Left kidney (tissue), 8 donors: ENCODE measurements at places on chromosomes 4 and X. TPM values are rescaled to one million over a fixed set of nuclear protein-coding genes. Genes with fewer than 3 reads are reported as not detected.

DNA sequence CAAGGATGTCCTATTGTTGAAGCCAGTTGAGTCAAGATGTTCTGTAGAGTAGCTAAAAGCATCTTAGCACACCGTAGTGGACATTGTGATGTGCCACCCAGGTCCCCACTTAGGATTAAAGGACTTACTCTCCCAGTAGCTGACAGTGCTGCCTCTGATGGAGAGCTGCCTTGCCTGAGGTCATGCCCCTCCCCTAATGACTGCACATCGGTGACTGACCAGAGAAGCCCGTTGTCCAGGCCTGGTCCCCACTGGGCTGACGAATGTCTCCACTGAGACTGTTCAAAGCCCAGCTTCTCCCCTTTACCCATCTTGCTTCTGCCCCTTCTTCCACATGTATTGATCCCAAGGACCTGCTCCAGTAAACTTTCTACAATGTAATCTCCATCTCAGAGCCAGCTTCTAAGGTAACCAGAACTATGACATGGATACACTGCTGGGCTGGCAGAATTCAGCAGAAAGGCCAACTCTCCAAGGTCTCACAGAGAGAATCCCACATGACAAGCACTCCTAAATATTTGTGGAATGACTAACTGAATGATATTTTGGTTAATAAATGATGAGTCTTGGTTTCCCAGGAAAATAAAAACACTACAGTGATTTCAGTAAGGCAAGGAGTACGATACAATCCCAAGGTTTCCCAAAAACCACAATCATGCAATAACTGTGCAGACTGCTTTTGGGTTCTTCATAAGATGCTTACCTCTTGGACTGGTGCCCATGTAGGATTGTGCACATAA, 82.4 kb upstream of the TMEM150C start:
- no peak for DNase-seq

IL3RA gene
- polyA plus RNA-seq = 17.6 TPM

DNA sequence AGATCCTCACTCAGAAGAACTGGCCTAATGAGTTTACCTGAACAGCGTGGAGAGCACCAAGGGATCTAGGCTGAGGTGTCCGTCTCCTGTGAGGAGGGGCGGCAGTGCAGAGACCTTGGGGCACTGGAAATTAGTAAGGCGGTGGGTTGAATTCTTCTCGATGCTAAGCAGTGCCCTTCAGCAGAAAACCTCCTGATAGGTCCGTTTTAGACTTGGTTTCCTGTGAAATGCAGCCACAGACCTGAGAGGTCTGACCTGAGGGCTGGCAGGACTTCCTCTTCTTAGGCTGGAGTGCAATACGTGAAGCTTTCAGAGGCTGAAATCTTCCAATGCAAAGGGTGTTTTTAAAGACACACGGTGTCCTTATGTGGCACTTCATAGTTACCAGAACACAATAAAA, at the start of gene CLNK:
Gene CLNK, minus strand, starts transcription at position 138 of the 400 bp plus-strand sequence. CDS start 16,899 bp downstream, outside the sequence.
- no peak for DNase-seq

- no peak for DNase-seq
Measured at GRCh38 chr4:146143888-146144287, 31.6 kb upstream of the LSM6 start.

DNA sequence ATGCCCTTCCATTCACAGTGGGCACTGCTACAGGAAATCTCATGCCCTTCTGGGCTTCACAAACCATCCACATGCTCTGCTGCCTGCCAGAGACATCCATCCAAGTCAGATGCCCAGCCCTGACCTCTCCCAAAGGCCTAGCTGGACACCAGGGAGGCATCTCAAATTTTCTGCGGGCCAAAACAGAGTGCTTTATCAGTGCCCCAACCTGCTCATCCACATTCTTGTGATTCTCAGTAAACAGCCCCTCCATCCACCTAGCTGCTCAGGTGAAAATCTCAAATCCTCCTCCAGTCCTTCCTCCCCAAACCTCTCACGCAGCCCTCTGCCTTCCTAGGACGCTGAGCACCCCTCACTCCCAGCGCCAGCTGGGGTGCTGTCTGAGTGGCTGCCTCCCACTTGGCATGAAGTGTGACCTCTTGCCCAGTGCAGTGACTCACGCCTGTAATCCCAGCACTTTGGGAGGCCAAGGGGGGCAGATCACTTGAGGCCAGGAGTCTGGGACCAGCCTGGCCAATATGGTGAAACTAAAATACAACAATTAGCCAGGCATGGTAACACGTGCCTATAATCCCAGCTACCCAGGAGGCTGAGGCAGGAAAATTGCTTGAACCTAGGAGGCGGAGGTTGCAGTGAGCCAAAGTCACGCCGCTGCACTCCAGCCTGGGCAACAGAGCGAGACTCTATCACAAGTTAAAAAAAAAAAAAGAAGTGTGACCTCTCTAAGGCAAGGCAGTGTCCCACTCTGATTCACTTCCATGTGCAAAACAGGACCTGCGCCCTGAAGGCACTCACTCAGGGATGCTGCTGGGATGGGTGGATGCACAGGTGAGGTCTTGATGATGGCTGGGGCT, 1.7 kb upstream of the AFAP1 start:
- no peak for DNase-seq

NHSL2 gene
- 11.6 TPM for polyA plus RNA-seq

- DNase-seq = no peak
Measured at GRCh38 chr4:14659286-14659685, 343.0 kb upstream of the CPEB2 start.

GRCh38 chr4:6106156-6106555, 87.9 kb upstream of the C4orf50 start:
- no peak for DNase-seq

SLC4A4 gene
- polyA plus RNA-seq = 81.7 TPM

DNA sequence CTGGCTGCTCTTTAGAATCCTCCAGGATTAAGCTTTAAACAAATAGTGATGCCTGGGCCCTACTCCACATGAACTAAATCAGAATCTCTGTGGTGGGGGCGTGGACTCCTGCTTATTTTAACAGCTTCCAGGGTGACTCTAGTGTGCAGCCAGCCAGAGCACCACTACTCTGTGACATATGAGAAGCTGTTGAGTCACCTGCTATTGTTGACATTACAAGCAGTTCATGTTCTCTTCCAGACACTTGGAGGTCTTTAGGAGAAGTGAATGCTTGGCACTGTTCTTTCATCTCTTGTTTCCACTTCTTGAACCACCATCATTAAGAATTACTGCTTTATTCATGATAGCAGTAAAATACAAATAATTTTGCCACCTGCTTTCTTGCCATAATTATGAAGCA, 426 bp upstream of the C4orf51 start:
- peak; percentile 68 for DNase-seq

DNA sequence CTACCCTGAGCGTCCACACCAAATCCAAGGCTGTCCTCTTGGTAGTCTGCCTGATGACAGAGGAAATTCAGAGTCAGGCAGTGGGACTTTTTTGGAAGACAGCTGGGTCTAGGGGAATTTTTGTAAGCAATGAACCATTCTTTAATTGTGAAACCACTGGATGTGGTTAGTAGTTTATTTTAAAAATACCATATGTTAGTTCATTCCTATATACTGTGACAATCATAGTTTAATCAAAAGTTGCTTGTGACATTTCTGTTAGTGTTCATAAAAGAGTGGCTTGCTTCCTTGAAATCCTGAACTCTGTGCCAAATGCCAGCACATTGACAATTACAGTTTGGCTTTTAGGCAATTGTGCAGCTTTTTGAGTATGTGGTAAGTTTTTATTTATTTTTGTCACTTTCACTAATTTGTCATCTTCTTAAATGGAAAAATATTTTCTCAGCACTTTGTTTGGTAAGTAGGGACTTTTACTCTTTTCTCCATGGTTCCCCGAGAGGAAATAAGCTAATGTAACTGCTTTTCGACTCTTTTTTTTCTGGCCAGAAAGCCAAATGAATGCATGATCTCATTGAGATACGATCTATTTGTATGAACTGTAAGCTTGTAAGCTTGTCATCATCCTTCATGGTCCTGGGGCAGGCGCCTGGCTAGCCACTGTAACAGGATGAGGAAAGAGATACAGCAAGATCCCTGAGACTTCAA, 72.6 kb upstream of the SLC4A4 start:
- no peak for DNase-seq

GRCh38 chr4:57425610-57426009, 315.4 kb upstream of the IGFBP7 start:
- no peak for DNase-seq

DNA sequence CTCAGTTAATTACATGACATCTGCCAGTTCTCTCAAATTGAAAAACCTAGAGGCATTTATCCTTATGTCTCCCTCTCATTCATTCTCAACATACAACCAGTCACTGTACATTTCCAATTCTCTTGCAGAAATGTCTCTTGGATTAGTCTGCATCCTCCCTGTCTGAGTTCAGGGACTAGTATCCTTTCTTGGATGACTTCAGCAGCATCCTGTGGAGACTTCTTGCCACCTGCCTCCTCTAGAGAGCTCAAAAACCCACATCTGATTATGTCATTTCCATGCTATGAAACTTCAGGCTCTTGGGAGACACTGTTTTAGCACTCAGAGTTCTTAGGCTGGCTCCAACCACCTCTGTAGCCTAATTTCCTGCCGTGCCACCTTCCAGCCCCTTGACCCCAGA, 515.1 kb upstream of the DIPK2B start:
- no peak for DNase-seq

REPS2 gene
- 12.1 TPM for polyA plus RNA-seq

DNA sequence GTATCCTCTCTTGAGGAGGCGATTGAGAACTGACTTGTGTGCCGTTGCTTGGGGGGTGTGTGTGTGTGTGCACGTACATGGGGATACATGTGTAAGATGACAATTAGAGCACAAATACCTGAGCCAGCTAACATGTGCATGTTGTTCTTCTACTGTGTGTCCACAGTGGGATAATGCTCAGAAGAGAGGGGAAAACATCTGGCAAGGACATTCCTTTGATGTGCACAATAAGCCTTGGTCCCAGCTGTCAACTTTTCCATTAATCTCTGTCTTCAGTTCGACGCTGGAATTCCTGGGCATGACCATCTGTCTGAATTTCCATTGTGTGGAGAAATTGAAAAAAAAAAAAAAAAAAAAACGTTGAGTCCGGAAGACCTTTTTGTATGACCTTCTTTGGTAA, 592.0 kb upstream of the GALNTL6 start:
- no peak for DNase-seq

SLC25A31 gene
- polyA plus RNA-seq = 0.07 TPM
